ENCODE measurements at places on chromosomes 16 and 17.
A peak's percentile ranks its signal among the peaks of the same experiment; 100 is the strongest.

- DNase-seq = no peak
Measured at GRCh38 chr17:42562388-42563142, 617 bp downstream of the COASY start.

DNA sequence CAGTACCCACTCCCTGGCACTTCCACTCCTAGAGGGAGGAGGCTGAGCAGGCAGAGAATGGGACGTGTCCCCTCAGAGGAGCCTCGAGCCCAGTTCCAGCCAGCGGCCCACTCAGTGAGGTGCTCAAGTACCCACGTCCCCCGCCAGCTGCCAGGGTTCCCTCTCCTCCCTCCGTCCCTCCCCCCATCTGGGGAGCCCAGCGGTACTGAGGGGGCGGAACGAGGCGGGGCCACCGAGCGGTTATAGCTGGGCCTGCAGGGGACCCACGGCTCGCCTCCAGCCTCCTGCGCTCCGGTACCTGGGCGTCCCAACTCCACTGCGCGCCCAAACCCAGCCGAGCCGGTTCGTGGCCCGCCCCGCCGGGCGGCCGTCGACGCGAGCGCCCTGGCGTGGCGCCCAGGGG, at the start of gene NPW:
NPW (plus strand) TSS at position 268 of the 403 bp plus-strand sequence.
- no peak for DNase-seq

DNA sequence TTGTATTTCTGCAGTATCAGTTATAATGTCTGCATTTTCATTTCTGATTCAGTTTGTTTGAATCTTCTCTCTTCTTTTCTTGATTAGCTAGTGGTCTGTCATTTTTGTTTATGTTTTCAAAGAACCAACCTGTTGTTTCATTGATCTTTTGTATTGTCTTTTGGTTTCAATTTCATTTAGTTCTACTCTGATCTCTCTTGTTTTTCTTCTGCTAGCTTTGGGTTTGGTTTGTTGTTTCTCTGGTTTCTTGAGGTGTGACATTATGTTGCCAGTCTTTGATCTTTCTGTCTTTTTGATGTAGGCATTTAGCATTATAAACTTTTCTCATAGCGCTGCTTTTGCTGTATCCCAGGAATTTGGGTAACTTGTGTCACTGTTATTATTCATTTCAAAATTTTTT, 107.2 kb downstream of the PHKB start:
- DNase-seq = no peak

GRCh38 chr16:67112591-67113399, 3.1 kb downstream of the PHAF1 start:
- no peak for DNase-seq

DNA sequence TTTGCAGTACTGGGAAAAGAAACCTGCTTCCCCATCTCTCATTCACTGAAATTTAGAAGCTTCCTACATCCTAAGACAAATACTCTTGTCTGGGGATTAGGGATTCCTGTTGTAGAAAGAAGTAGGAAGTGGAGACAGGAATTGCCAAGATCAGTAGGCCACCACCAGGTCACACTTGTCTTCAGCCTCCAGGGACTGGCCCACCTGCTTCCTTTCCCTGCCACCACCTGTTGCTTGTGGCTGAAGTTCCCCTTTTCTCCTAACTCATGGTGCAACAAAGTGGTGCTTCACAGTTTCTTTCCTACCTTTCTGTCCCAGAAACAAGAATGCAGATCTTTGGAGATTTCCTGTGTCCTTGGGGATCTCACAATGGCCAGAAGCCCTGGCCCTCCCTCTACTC, 82.4 kb downstream of the WNT3 start:
- no peak for DNase-seq

DNA sequence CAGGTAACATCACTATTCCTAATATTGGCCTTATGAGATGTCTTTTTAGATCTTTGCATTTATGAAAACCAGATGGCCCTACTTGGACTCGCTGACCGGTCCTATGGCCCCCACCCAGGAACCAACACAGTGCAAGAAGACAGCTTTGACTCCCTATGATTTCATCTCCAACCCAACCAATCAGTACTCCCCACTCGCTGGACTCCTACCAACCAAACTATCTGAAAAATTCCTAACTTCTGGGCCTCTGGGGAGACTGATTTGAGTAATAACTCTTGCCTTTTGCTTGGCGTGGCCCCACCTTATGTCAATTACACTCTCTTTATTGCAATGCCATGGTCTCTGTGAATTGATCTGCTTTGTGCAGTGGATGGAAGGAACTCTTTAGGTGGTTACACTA, 828.9 kb downstream of the CDH11 start:
- no peak for DNase-seq

GRCh38 chr17:28059675-28060074, 17.2 kb downstream of the NLK start:
- no peak for DNase-seq

DNA sequence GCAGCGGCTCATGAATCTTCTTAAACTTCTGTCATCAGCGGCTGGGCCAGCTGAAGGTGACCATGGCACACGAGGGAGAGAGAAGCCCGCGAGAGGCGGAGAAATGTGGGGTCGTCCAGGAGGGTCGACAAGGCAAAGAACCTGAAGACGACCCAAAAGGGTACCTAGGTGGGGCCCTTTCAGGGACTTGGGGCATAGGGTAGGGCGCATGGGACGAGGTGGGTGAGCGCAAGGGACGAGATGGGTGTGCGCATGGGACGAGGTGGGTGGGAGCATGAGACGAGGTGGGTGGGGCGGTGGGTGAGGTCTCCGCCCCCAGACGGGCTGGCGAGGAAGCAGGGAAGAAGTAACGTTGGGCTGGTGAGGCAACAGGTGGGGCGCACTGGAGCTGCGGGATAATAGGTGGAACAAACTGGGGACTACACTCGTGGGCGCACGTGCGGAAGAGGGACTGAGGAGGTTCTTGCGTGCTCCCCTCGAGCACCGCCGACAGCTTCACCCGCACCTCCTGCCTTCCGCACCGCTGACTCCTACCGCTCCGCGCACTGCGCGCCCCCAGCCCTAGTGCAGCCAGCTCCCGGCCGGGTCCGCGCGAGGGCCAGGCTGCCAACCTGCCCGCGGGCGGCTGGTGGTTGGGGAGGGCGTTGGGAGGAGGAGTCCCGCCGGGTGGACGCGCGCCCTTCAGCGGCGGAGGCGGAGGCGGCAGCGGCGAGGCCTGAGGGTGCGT, 23.2 kb upstream of the CRYM start:
- no peak for DNase-seq

GRCh38 chr17:28500712-28501379, 5.3 kb upstream of the FOXN1 start:
- DNase-seq = no peak

DNA sequence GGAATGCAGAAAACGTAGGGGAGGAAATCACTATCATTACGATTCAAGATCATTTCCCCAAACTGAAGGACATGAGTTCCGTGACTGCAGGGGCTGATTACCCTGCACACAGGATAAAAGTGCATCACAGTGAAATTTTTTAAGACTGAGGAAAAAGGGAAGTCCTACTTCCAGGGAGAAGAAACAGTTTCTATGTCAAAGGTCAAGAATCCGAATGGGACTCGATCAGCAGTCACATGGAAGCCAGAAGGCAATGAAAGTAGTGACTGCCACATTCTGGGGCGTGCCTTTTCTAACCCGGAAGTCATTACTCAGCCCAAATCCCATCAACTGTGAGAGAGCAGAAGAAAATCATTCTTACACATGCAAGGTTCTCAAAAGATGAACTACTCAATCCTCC, 12.1 kb downstream of the ZZEF1 start:
- DNase-seq = no peak

DNA sequence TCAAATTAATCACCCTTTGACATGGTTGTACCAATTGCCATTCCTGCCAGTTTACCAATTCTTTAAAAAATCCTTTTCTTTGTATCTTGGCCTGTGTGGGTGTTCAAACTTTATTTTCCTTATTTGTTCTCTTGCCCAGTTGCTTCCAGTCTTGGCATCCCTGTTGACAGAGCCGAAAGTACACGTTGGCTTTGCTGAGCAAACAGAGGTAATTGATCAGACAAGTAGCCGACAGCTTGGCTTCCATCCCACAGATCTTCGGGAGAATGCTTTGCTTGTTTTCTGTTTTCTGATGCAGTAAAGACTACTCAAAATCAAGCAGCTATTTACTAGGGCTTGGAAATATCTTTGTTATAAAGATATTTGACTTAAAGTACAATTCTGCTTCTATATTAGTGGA, 506.8 kb upstream of the SALL1 start:
- DNase-seq = no peak

DNA sequence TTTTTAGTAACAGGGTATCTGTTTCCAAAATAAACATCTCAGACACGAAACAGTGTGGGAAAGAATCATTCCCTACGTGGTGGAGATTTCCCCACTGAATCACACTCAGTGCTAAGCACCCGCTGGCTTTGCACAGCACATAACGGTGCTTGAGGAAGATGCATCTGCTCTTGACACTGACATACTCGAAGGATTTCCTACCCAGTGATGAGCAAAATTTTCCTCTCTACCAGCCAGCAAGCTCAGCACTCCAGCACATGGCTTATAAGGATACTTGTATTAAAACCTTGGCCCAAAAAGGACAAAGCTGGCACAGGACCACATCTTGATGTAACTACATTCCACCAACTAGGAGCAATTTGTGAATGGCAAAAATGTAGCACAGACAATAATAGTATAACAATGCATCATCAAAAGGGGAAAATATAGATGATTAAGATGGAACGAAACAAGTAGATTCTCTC, 59.0 kb downstream of the ANKFY1 start:
- DNase-seq = no peak

GRCh38 chr16:31063843-31064611, 10.0 kb downstream of the ZNF668 start:
- peak; percentile 54 for DNase-seq

DNA sequence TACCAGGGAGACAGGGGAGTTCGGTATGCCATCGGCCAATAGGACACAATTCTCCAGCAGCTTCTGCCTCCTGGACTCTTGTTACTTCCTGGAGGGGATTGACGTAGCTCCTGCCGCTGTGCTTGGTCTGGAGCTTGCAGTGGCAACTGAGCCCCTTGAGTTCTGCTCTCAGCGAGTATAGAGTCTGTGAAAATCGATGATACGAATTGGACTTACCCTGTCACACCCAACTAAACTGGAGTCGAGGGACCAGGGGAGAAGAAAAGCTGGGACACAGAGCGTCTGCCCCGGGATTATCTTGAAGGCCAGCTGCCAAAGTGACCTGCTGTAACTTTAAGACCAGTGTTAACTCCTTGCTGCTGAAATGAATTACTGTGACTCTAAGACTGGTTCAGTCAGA, 22.2 kb downstream of the SEC14L1 start:
- no peak for DNase-seq

GRCh38 chr17:16255481-16255921, 38.5 kb downstream of the PIGL start:
- no peak for DNase-seq

DNA sequence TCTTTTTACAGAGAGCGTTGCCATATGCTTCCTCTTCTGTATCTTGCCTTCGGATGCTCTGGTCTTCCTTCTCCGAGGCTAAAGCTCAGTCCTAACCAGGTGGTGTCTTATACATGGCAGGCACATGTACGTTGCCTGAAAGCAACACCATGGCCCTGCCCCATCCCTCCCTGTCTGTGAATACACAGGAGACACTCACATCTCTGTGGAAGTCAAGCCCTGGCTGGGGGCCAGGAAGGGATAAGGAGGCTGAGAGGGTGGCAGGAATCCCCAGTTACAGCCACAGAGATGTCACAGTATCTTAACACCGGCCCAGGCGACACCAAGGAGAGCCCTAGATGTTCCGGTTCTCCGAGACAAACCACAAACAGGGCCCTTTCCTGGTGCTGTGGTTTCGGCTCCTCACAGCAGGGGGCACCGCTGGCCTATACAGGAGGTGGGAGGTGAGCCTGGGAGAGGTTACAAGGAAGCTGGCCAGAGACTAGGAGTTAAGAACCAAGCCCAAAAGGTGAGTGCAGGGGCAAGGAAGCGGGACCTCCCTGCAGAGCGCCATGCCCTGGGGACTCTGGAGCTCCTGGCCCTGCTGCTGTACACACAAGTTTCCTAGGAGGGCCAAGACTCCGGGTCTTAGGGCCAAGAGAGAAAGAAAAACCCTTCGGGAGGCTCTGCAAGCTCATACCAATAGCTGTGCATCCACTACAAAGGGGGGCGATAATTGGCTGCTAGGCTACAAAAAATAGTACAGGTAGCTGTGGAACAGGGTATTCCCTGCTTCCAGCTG, 41.7 kb downstream of the SRL start:
- DNase-seq = peak; percentile 36

DNA sequence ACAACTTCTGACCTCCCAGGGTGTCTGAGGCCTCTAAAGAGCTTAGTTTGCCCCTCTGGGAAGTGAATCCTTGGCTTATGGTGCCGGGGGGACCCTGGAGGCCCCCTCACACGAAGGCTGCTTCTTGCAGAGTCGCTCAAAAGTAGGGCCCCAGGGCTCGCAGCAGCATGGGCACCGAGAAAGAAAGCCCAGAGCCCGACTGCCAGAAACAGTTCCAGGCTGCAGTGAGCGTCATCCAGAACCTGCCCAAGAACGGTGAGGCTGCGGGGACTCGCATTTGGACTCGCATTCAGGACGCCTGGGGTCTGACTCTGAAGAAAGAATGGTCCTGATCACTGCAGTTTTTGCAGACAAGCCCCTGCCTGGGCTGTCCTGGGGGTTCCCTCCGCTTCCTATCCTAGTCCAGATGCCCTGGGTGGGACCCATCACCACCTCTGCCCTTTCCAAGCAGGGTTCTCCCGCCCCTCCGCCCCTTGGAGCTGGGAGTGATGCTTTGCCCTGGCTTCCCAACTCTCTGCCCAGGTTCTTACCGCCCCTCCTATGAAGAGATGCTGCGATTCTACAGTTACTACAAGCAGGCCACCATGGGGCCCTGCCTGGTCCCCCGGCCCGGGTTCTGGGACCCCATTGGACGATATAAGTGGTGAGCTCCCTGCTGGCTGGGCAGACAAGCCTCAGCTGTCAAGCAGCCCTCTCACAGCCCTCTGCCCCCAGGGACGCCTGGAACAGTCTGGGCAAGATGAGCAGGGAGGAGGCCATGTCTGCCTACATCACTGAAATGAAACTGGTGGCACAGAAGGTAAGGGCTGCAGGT, 698 bp downstream of the ACBD4 start:
- peak; percentile 22 for DNase-seq

GRCh38 chr16:74261068-74261467, 35.5 kb upstream of the PSMD7 start:
- no peak for DNase-seq

DNA sequence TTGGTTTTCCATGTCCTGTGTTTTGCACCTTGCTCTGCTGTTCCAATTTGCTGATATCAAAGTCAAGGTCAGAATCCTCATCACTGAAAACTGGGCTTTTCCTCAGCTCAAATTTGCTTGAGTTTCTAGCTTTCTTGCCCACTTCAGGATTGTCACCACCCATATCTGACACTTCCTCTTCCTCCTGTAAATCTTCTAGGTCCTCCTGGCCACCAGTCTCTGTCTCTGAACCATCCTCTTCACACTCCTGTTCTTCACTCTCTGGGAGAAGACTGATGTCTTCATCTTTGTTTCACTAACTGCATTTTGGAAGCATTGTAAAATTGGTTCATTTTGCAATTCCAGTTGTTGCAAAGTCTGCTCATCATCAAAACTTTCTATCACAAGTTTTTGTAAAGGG, 63.4 kb upstream of the RBL2 start:
- no peak for DNase-seq

Measured in CD4-positive, alpha-beta T cell (primary cell).